CD4-positive, alpha-beta T cell treated with Interleukin-2 at 100 ng/mL for 4 hours (primary cell): ENCODE measurements at places on chromosomes 12 and 14.

- no peak for DNase-seq
Observed at GRCh38 chr14:63413009-63413408, 94.3 kb upstream of the GPHB5 start.

- DNase-seq: peak; percentile 43
Observed at GRCh38 chr14:64723691-64724577, 19.7 kb downstream of the PLEKHG3 start.

GRCh38 chr12:24360461-24360860 lies 411.0 kb upstream of the SOX5 start:
- no peak for DNase-seq

DNA sequence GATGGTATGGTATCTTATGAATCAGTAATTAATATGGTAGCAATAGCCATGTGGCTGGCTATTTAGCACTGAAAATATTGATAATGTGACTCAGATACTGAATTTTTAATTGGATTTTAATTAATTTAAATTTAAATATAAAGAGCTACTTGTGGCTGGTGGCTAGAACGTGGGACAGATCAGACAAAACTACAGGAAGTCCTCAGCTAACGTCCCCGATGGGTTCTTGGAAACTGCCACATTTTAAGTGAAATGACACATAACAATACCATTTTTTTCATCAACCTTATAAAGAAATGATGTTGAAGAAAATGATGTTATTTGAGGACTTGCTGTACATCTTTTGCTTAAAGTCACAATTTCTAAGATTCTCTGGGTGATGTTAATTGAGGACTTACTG lies 138.1 kb upstream of the FLRT2 start:
- DNase-seq: no peak

- no peak for DNase-seq
Observed at GRCh38 chr14:84456946-84457345, 1073.0 kb upstream of the FLRT2 start.

DNA sequence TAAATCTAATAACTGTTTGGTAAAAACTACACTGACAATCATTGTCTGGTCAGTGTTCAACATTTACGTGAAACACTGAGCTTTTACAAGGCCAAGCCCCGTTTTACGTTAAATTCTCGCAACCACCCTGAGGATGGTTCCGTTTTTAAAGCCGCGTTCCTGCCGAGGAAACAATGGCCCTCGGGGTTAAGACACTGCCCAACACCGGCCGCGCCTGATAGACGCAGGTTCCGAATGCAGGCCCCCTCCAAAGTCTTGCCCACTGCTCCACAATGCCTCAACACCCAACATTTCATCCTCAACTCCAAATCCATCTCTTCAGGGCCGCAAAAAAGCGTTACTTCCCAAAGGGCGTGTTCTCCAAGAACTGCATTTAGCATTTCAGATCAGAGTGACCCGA lies 953 bp upstream of the SNRPF start:
- DNase-seq: no peak

DNA sequence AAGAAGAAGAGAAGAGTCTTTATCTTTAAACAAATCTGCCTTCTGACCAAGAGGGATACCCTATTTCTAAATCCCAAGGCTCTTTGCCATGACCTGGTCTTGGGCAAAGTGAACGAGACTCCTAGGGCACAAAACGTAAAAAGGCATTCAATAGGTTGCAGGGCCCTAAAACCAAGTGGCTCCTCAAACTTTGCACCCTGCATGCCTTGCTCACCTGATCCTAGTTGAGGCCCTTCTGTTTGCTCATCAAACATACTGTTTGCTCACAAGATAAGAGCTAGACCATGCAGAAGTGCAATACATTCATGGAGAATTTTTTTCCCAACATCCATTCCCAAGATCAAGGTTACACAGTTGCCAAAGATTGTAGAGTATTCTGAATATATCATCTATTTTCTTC lies 7.9 kb upstream of the PRH1 start:
- no peak for DNase-seq

DNA sequence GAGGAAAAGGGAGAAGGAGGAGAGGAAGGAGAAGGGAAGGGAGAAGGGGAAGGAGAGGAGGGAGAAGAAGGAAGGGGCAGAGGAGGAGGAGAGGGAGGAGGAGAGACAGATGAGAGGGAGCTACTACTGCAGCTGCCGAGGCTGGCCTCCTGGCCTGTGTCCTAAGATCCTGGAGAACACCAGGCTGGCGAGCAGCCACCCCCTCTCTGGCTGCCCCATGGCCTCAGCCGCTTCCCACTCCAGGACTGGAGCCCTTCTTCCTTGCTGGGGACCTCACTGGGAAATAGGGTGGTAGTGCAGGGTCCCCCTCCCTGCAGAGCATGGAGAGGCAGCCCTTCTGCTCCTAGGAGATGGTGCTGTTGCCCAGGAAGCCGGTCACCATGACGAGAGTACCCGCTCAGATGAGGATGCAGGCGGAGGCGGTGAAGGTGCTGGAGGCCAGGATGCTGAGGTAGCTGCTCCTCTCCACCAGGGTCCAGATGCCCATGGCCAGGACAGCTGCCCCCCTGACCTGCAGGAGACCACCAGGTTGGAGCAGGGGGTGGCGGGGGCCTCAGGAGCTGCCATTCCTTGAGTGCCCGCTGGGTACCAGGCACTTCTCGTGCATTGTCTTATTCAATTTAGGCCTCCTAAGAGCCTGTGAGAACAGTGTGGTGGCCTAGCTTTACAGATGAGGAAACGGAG lies 167.9 kb upstream of the PRMT8 start:
- no peak for DNase-seq

DNA sequence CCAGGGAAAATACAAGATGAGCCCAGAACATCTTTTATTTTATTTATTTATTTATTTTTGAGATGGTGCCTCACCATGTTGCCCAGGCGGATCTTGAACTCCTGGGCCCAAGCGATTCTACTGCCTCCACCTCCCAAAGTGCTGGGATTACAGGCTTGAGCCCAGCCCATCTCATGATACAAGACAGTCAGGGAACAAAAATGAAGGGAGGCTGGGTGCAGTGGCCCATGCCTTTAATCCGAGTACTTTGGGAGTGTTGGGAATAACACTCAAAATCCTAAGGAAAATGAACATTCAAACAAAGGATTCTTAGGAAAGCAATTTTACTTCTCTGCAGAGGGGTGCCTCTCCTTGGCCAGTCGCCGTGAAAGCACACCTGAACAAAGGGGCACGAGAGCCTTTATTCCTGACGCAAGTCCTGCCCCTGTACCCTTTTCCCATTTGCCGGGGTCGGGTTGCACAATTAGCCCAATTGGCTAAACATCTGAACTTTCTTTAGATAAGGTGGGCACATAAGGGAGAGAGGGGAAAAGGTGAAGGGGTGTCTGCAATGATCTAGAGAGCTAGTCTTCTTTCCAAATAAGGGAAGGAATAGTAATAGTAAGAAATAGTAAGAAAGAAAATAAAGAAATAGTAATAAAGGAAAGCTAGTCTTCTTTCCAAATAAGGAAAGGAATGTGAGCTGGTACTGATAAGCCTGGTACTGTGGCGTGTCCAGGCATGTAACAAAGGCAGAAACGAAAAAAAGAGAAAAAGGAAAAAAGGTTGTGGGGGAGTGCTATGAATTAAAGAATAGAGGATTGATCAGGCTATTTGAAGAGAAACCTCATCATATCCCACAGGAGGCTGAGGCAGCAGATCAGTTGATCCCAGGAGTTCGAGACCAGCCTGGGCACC lies 13.4 kb downstream of the NCAPD2 start:
- no peak for DNase-seq

GRCh38 chr14:95300697-95301526 lies 18.8 kb downstream of the CLMN start:
- no peak for DNase-seq

- DNase-seq: peak; percentile 58
Observed at GRCh38 chr14:91138511-91139359, 24.9 kb downstream of the DGLUCY start.

DNA sequence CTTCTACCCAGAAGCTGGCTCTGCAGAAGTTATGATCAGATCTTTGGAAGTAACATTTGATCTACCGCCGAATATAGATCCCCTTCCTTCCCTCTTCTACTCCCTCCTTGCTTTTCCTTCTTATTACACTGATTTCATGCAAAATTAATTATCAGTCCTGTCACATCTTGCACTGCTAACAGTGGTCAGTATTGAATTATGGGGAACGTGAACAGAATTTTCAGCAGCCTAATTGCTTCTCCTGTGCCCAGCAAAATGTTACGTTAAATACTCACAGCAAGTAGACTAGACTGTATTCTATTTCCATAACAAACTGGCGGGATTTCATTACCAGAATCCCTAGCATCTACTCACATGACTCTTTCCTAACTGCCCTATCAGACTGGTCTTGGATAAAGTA lies 596.9 kb downstream of the DIO2 start:
- no peak for DNase-seq

- DNase-seq: no peak
Observed at GRCh38 chr14:69351385-69351784, 46.7 kb downstream of the ERH start.

DNA sequence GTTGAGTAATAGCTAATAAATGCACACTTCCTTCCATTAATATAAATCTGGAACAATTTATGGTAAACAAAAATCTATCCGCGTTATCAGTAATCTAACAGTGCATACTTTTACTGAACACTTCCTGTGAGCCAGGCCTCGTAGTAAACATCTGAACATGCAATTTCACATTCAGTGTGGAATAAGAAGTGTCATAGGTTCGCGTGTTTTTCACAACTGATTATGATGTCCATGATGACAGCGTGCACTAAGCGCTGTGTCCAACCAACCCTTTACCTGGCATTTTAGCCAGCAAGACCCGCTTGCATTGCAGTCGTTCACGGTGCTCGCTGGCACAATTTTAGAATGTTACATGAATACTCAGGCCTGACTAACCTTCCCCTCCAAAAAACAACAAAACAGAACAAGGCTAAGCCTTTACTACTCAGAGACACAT lies 2.1 kb downstream of the PNMA1 start:
- DNase-seq: peak; percentile 38

- DNase-seq: peak; percentile 67
Observed at GRCh38 chr12:92185052-92185451, 39.4 kb upstream of the BTG1 start.

DNA sequence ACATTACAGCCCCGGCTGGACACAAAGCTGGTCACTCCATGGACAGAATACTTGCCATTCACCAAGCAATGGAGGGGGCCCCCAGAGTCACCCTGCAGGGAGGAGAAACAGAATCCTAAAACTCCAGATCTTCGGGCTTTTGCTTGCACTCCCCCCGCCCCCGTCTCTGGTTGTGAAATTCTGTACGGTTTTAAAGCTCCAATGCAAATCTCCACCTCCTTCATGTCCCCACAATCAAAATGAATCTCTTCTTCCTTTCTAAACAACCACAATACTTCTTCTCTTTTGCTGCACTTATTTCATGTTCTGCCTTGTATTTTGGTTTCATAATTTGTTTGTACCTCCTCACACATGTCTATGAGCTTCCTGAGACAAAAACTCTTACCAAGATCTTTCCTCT lies 5.8 kb upstream of the BIN2 start:
- DNase-seq: no peak

DNA sequence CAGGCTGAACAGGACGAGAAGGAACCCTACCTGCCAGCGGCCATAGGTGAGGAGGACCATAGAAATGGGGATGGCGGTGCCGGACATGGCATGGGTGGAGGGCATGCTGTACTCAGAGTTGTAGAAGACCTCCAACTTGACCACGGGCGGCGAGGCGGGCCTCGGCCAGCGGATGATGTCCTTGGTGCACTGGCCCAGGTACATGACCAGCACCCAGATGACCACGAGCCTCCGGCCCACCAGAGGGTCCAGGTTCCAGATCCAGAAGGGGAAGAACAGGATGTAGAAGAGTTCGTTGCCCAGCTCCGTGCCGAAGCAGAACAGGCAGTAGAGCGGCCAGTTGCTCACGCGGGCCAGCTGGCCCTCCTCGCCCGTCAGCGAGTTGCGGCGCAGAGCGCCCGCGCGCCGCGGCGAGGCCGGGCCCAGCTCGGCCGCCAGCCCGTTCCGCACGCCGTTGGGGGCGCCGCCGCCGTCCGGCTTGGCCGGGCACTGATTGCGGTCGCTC lies 582 bp downstream of the SGPP1 start:
- DNase-seq: no peak

- no peak for DNase-seq
Observed at GRCh38 chr12:48351022-48351708, 446 bp upstream of the ZNF641 start.

GRCh38 chr14:20792556-20792955 lies 10.1 kb downstream of the RNASE1 start:
- no peak for DNase-seq

DNA sequence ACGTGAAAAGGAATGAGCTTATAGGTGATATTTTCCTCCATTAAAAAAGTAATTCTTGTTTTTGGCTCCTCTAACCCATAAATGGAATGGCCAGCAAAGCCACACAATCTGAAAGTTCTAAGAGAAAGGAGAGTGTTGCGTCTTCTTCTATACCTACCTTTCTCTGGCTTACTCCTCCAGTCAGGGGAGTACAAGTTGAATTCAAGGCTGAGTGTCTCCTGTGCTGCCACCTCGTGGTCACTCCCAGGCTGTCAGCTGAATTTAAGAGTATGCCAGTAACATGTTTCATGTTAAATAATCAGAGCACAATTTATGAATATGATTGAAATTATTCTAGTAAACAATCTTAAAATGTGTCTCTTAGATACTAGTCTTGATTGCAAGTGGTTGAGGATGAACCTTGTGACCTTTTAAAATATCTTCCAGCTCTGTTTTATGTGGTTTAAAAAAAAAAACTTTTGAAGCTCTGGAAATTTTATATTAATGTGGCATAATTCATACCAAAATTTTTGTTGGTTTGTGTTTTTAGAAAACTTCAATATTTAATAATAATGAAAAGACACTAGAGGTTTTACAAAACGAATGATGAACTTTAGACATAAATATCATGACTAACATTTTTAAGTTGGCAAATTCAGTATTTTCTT lies 31.7 kb downstream of the PTHLH start:
- DNase-seq: peak; percentile 78

- DNase-seq: no peak
Observed at GRCh38 chr12:119634743-119635142, 33.2 kb upstream of the PRKAB1 start.

DNA sequence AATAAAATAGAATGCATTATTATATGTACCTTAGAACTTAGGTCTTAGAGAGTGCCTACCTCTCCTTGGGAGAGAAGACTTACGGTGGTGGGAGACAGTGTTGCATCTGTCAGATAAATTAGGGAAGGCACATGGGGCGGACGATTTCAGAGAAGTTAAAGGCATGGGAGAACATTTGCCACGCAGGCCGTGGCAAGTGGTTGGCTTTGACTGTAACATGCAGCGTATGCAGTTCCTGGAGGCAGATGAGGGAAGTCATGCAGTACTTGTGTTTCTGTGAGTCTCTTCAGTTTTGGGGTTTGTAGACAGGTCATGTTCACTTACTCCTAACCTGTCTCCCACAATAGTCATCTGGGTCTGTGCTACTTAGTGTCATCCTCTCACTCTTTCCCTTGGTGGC lies 43.6 kb downstream of the ETV6 start:
- no peak for DNase-seq
